ENCODE measurements at places on chromosomes 7 and 10. TPM values are rescaled to one million over a fixed set of nuclear protein-coding genes. Genes with fewer than 3 reads are reported as not detected.

The PKD2L1 gene
- total RNA-seq: not detected

The KIN gene
- 11.1 TPM for total RNA-seq

The NKX1-2 gene
- not detected for total RNA-seq

The CCDC172 gene
- not detected for total RNA-seq

The ENTPD1 gene
- total RNA-seq: not detected

The NODAL gene
- total RNA-seq: not detected

The GPR158 gene
- 2.1 TPM for total RNA-seq

The CPA4 gene
- 90.5 TPM for total RNA-seq

The ASB10 gene
- not detected for total RNA-seq

DNA sequence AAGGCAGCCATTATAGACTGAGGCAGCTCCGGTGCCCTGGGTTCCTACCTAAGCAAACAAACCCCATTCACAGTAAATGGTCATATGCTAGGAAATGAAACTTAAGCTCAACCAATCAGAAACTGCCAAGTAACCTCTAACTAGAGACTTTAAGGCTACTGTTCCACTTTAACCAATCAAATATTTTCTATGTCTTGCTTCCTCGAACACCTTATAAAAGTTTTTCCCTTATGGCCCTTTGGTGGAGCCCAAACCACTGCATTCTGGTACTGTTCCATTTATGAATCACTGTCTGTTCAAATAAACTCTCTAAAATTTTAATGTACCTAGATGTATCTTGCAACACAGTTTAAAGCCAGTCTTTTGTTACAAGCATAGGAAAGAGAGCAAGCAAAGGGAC, 361.1 kb downstream of the HGF start:
- DNase-seq: no peak

DNA sequence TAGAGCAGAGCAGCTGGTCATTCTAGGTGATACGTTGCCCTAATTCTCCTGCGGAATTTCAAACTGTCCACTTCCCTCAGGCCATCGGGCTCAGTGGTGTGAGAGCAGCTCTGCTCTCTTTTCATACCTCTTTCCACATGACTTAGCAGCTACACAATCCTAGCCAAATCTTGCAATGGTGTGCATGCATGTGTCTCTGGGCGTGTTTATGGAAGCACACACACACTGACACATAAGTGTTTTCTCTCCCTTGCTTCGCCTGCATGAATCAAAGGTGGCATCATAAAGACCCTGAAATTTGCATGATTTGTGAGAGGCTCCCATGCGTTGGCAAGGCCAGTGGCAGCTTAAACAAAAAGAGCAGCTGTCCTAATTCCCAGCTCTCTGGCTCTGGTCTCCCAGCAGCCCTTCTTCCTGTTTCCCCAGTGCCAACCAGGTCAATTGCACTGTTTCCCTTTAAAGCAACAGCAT, 1189.5 kb downstream of the GATA3 start:
- peak; percentile 31 for DNase-seq

GRCh38 chr7:19991936-19992335, 218.5 kb upstream of the TMEM196 start:
- no peak for DNase-seq

GRCh38 chr10:14707481-14707880, 67.2 kb downstream of the FAM107B start:
- no peak for DNase-seq

GRCh38 chr7:77529279-77529678, 7.8 kb upstream of the PTPN12 start:
- no peak for DNase-seq

DNA sequence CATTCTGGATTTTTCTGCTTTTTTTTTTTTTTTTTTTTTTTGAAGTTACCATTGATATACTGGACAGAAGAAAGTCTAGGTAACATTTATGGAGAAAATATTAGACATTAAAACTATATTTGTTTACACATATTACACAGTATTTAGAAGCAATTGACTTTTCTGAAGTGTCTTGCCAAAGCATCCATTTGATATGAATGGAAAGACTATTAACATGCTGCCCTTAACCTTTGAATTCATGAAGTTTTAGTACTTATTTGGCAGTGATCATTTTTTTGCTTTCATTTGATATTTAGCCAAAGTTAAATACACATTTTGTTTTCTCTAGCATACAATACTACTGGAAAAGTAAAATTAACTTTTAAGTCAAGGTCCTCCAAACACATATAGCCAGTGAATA, 210.0 kb downstream of the SEMA3A start:
- DNase-seq: no peak

DNA sequence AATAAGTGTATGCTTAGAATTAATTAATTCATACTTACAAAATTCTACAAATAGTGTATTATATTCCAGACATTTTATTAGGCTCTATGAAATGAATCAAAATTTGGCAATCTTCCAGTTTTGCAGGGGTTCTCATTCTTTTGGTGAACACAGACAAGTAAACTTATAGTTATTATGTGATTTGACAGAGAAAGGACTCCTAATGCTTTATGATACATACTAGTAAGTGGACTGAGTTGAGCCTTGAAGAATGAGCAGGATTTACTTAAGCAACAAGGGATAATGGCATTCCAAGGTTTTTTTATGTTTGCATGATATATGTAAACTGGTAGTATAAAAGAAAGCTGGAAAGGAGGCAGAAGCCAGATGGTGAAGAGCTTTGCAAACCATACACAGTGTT, 145.7 kb upstream of the FERD3L start:
- DNase-seq: peak; percentile 33

DNA sequence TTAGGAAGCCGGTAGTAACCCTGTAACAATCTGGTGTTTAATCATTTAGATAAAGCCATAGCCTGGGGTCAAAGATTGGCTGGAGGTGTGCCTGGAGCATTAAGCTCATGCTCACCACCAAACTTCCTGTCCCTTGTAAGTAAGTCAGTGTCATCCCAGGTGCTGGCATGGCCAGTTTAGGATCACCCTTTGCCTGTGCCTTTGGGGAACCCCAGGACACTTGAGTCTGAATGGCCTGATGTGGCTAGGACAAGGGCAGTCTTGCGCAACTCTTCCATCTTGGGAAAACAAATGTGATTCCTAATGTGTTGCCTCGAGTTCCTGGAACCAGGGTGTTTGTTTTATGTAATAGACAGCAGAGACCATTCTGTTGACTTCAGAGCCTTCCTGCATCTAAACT, 154.8 kb downstream of the GRK5 start:
- no peak for DNase-seq

DNA sequence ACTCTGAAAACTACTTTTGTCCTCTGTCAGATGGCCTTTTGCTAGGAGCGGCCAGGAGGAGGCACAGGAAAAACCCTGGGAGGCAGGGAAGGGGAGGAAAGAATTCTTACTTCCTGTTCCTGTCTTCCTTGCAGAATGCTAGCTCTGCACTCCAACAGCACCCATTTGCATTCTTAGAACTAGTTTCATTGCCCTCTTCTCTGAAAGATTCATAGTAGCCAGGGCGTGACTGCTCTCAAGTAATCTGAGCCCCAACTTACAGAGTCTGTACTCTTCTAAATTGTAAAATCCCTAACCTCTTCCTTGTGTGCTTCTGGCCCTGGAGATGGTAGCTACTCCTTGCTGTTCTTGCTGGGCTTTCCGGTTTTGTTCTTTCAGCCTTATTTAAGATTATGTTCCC, 75.3 kb upstream of the STEAP1 start:
- no peak for DNase-seq

- peak; percentile 42 for DNase-seq
These were observed 164.0 kb downstream of the CHRM2 start for GRCh38 chr7:137032436-137032835.

DNA sequence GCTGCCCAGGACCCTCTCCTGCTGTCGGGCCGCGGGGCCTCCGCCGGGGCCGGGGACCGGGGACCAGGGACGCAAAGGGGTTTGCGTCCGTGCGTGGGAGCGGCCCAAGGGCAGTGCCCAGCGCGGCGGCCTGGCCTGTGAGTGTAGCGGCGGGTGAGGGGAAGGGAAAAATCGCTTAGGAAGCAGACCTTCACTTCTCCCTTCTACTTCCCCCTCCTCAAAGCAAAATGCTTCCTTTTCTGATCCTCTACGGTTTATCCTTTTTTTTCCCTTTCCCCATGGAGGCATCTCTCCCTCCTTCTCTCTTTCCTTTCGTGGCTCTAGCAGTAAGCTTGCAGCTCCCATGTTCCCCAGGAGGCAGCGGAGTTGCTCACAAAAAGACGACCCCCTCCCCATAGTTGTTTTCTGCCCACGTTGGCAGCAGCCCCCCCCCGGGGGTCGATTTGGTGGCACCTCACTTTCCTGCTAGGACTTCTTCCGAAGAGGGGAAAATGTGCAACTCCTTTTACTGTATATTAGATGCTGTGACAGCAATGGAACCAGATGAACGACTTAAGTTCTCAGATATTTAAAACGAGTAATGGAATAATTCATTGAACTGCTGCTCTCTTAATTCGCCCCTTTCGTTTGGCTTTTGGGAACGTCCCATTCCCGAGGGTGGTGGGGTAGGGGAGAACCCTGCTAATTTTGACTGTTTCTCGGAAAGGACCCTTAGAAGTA, 724 bp downstream of the CAPZA2 start:
- DNase-seq: peak; percentile 45

- DNase-seq: no peak
These were observed 145.3 kb downstream of the RPS24 start for GRCh38 chr10:78178940-78179339.

DNA sequence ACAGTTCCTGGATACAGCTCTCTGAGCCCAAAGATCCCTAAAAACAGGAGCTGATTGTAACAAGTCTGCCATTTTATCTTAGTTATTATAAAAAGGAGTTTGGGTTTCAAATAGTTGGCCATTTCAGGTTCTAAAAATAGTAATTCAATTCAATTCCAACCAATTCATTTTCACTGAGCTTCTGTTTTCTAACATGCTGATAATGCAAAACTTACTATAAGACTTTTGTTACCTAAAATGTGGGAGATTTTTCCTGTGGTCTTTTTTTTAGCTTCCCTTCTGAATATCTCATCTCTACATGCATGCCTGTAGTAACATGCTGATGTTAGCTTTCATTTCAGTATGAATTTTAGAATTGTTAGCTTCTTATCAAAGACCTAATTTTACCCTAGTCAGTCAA, 13.4 kb downstream of the NRBF2 start:
- DNase-seq: no peak

DNA sequence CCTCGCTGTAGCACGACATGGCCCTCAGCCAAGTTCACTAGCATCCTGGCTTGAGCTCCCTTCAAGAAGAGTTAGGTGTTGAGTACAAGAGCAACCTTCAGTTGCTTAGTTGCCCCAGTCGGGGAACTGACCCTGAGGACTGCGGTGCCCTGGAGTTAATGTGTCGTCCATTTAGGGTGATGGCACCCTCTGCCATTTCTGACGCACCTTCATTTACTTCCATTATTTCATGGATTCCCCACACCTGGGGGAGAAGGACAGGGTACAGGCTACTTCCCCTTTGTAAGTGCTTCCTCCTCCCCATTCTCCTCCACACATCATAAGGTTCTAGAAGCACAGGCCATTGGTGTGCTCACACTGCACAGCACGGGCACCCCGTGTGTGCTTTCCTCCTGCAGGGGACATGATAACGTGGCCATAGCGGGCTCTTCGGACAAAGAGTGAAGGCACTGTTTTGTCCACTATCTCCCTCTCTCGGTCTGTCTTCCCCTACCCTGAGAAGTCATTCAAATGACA, 1.8 kb downstream of the ALOX5 start:
- DNase-seq: no peak

- no peak for DNase-seq
These were observed 41.6 kb upstream of the CAMK2B start for GRCh38 chr7:44366986-44367385.

DNA sequence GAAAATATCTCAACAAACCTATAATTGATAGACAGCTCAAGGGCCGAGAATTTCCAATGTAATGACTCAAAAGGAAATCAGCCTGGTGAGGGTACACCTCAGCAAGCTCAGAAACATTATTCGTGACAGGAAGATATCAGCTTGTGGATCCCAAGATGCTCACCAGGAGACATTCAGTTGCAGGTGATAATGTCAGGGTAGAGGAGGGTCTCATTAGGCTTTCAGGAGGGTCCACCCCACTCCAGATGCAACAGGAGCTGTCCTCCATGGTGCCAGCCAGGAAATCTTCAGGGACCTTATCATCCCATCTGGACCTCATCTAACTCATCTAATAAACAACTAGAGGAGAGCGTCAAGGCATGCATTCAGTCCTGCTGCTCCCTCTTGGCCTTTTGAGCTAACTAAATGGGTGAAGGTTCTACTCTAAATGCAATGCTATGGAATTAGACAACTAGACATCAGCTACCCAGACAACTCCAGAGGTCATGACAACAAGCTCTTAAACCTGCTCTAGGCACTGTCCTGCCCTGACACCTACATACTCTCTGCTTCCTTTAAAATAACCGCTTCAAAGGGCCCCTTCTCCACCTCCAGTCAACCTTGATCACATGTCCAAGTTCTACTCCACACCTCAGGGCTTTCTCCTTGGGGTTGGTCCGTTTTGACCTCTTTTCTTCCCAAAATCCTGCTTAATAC, 4.3 kb upstream of the GIMAP5 start:
- no peak for DNase-seq

GRCh38 chr7:711093-711921, 15.2 kb upstream of the DNAAF5 start:
- no peak for DNase-seq

- DNase-seq: no peak
These were observed 33.4 kb downstream of the RHOBTB1 start for GRCh38 chr10:60910543-60910942.

GRCh38 chr10:76305930-76306615, 874.6 kb downstream of the LRMDA start:
- DNase-seq: no peak

GRCh38 chr7:843230-843629, 11.0 kb downstream of the SUN1 start:
- DNase-seq: no peak

DNA sequence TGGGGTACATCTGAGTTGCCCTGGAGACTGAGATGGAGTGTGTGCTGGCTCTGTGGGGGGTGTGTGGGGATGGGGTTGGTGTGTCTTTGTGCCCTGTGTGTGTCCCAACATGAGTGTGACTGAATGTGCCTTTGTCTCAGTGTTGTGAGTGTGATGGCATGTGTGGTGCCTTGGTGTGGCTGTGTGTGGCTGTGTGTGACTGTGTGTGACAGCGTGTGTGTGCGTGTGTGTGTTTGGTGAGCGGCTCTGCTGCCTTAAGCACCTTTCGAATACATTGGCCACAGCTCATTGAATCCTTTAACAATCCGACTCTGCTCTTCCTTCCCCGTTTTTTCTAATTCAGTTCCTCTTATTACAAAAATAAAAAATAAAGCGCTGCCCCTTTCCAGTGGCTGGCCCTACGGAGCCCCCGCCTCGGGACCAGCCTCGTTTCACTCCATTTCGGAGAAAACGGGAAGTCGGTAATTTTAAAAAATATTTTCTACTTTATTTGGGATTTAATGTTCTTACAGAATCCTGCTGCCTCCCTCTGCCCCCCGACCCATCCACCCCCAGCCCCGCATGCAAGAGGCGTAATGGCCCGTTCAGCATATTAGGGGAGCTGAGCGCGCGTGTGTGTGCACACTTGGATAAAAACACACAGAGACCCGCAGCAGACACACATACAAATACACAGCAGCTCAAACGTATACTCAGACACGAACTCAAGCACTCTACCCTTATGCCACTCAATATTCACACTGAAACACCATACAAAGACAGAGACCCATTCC, 35.5 kb downstream of the HIF1AN start:
- no peak for DNase-seq

Measured in LHCN-M2 (cell line).